HTR-8/SVneo (cell line): ENCODE measurements at places on chromosomes 5 and 9.

DNA sequence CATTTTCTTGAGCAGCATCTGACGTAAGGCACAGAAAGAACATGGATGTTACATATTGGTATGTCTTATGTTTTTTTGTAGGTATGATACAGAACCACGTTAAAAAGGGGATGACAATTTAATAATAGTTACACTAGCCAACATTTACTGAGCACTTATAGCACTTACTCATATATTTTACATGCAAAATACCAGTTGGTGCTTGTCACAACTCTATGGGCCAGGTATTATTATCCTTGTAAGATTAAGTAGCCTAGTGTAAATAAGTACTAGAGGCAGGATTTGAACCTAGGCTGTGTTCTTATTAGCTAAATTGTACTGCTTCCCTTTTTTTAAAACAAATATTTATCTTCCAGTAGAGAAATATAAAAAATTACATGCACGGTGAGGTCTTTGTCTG, 83.5 kb downstream of the RANBP17 start:
- no peak for DNase-seq

- no peak for DNase-seq
These were observed 35.0 kb upstream of the NSMF start for GRCh38 chr9:137494104-137494544.

DNA sequence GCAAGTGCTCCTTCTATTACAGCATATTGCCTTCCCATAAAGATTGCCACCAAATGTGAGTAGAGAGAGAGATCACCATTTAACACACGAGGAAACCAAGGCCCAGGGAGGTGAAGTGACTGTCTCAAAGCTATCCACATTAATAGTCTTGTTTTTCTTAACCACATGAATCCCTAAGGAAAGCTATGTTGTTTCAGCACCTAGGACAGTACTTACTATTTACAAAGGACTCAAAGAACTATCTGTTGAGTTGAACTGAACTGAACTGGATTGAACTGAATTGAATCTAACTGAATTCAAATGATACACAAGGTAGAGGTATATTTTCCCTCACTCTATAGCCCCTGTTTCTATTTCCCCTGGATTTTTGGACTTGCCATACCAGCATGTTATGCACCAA, 430.4 kb downstream of the CAAP1 start:
- no peak for DNase-seq

DNA sequence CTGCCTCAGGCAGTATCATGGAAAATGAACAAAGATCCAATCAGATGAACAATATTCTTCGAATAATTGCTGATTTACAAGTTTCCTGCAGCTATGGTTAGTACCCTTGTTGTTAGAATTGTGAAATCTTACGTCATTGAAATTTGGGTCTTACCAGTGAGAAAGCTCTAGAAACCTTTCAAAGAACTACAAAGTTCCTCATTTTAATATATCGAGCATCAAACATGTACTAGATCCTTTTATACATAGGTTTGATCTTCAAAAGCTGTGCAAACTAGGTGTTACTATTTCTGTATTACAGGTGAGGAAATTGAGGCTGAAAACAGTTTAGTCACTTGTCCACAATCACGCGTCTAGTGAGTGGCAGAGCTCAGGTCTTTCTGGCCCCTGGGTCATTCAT, 43.7 kb upstream of the ANGPTL2 start:
- DNase-seq, result no peak

- DNase-seq, result no peak
These were observed 75.9 kb downstream of the SLC38A9 start for GRCh38 chr5:55636177-55636576.

DNA sequence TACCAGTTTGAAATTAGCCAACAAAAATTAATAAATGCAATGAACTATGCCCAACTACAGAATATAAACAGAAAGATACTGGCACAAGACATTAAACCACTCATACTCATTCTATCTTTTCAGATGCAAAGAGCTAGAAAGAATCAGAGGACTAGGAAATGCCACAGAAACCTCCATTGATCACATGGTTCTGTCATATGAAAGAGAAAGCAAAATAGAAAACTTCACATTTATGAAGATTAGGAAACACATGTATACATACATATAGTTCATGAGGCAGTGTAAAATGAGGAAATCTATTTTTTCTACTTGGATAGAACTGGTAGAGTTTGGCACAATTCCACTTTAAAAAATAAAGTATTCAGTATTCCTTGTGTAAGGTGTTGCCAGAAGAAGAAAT, 275.1 kb upstream of the PTGER4 start:
- no peak for DNase-seq

- DNase-seq, result no peak
These were observed 198.9 kb downstream of the LURAP1L start for GRCh38 chr9:12973710-12974109.

DNA sequence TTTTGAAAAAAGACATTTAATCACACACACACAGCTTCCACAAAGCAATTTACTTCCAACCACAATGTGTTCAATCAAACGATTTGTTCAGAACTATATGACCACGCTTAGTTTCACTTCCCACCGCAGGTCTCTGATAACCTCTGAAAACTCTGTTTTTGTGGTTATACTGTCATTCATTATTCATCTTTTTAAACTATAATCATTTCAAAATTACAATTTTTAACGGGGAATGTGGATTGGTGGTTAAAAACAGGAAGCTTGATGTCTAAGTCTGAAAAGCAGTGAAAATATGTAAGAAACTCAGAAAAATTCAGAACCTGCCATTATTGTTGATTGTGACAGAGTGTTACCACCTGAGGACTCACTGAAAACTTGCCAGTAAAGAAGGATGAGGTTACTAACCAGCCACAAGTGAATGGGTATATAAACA, 12.7 kb upstream of the TMEM174 start:
- DNase-seq, result no peak

DNA sequence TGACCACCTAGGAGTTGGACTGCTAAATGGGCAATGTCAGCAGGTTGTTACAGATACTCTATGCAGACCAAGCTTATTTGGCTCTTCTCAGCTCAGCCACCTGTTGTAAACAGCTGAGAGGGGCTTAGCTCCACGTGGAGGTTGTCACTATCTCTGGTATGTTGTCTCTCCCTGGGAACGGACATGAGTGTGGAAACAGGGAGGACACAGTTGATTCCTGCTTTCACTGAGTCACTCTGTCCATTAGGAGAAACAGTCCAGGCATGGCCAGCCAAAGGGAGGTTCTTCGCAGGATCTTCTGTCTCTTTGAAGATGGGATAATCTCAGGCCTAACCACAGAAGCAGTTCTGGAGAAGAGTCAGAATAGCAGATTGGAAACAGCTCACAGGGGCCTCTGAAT, 121.2 kb downstream of the PALM2AKAP2 start:
- DNase-seq, result no peak

DNA sequence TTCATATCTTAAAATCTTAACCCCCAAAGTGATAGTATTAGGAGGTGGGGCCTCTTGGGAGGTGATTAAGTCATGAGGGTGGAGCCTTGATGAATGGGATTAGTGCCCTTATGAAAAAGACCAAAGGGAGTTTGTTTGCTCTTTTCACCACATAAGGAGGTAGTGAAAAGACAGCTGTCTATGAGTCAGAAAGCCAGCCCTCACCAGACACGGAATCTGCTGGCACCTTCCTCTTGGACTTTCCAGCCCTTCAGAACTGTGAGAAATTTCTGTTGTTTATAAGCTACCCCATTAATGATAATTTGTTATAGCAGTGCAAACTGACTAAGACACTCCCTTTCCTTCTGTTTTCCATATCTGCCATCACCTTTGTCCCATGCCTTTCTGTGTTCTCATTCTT, 20.8 kb downstream of the IFNB1 start:
- DNase-seq, result no peak

- no peak for DNase-seq
These were observed 40.2 kb downstream of the NAIF1 start for GRCh38 chr9:128026773-128027541.

- no peak for DNase-seq
These were observed 52.1 kb downstream of the PPIC start for GRCh38 chr5:122984425-122984824.

- DNase-seq, result no peak
These were observed 76.7 kb upstream of the TNFAIP8 start for GRCh38 chr5:119279093-119279492.

DNA sequence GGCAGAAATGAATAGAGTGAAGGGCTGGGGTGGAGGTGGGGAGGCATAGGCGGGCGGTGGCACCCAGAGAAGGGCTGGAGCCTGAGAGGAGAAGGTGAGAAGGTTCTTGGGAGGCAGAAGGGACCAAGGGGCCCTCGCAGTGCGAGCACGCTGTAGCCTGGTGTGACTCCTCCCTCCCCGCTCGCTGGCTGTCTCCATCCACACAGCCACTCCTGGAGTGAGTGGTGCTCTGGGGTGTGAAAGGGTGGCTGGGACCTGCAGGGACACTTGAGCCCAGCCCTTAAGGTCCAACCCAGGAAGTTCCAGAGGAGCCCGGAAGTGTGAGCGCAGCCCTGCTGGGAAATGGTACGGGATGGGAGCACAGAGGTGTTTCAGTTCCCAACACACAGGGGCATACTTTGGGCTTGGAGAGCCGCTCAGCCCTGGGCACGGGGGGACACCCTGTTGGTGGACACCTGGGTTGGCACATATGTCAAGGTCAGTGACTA, 9.3 kb upstream of the SCGB3A1 start:
- no peak for DNase-seq

GRCh38 chr9:20636888-20637440, 14.7 kb upstream of the MLLT3 start:
- DNase-seq, result no peak

GRCh38 chr9:133048595-133048994, 13.2 kb upstream of the CEL start:
- peak; percentile 34 for DNase-seq

GRCh38 chr5:19099195-19099594, 888.8 kb downstream of the CDH18 start:
- DNase-seq, result no peak

DNA sequence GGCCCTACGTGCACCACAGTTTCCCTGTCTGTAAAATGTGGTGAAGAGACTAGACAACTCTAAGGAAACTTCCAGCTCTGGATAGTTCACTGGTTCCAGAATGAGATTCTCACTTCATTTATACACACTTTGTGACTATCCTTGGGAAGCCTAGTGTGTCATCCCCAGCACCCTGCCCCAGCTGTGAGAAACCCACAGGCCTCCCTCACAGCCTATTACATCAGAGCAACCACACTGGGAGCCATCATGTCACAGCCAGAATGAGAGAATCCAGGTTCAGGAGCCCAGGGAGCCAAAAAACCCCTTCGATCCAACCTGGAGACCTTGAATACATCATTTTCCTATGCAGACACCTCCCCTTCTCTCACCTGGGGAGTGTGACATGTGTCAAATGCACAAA, 21.0 kb upstream of the HAND1 start:
- no peak for DNase-seq

GRCh38 chr5:66896171-66896570, 300.0 kb downstream of the MAST4 start:
- no peak for DNase-seq

DNA sequence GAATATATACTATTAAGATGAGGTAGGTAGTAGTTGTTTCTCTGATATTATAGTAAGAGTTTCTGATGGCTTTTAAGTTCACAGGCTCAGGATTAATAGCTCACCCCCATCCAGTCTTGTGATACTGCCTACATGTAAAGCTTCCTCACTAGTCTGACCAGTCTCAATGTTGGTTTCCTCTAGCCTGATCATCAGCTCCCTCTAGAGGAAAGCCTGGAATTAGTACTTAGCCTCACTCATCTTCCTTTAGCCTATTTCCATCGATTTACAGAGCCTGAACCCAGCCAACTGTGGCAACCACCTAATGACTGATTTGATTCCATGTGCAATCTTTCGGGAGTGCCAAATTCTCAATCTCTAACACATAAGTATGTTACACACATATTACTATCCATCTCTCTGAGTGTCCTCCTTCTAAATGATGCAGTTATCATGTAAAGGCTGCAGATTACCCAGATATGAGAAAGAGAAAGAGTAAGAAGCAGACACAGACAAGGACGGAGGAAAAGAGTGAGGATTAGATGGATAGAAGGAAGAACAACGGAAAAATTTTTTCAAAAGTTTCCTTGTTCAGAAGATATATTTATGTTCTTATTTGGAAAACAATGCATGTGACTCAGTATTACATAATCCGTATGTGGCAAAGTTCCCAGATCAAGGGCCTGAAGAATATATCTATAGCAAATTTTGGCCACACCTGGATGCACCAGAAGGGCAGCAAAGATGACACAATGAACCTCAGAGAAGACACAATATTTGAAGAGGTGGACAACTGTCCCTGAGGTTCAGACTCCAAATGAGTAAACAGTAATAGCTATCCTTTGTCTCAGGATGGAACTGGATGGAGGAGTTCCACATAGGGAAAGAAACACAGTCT, 333.7 kb downstream of the ELAVL2 start:
- DNase-seq, result peak; percentile 25
